ENCODE measurements at places on chromosomes 5 and 9.
A peak's percentile ranks its signal among the peaks of the same experiment; 100 is the strongest.

GRCh38 chr5:68216245-68217046 lies 890 bp downstream of the PIK3R1 start:
- peak; percentile 29 for DNase-seq

GRCh38 chr5:83118471-83118870 lies 41.1 kb downstream of the XRCC4 start:
- DNase-seq = peak; percentile 24

- DNase-seq = no peak
These were observed 550 bp downstream of the IFNE start for GRCh38 chr9:21481470-21482056.

- peak; percentile 45 for DNase-seq
These were observed 7.3 kb upstream of the SPARC start for GRCh38 chr5:151694035-151694485.

GRCh38 chr5:96616801-96617200 lies 45.4 kb upstream of the CAST start:
- DNase-seq = no peak

GRCh38 chr5:58411372-58411771 lies 48.5 kb downstream of the PLK2 start:
- no peak for DNase-seq

GRCh38 chr5:158832731-158833130 lies 267.0 kb downstream of the EBF1 start:
- DNase-seq = no peak

DNA sequence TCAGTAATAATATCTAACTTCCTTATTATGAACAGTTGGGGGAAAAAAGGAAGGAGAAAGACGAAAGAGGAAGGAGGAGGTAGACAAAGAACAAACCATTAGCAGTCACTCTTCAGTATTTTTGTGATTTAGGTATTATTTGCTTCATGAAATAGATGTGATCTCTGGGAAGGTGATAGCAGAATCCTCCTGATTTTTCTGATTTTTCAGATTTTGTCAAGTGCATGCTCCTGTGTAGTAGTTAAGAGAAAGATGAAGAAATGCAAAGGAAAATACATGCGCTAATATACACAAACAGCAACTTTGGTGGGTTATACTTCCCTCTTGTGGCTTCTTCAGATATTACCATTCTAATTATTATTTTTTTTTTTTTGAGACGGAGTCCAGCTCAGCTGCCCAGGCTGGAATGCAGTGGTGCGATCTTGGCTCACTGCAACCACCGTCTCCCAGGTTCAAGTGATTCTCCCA lies 31.6 kb downstream of the LMNB1 start:
- peak; percentile 51 for DNase-seq

DNA sequence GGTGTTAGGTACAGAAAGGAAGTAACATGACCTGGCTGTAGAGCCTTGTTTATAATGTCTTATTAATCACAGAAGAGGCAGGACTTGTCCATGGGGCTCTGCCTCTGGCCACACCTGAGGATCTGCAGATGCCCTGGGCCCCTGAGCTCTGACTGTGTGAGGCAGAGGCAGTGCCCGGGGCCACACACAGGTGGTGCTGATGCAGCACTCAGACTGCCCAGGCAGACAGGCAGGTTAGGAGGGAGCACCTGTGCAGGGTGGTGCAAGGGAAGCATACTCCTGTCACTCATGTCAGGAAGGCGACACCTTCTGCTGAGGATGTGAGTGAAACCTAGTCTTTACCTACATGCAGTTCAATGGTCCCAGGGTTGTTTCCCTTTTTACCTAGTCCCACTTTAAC lies 88.7 kb downstream of the CFAP90 start:
- DNase-seq = no peak

DNA sequence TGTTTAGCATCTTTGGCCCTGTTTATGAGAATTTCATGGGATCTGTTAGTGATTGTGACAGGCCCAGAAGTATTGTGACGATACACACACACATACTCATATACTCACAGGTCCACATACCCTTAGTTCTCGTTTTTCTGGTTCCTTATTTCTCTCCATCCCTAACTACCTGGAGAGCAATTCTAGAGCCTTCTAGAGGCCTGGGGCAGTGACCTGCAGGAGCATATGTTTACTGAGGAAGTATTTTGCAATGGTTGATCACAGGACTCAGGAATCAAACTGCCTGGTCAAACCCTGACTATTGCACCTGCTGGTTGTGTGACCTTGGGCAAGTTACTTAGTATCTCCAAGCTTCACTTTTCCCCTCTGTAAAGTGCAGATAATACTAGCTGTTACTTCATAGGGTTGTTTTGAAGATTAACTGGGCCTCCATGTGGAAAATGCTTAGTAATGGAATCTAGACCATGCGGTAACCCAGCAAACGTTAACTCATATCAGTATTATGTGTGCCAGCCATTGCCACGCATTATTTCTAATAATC lies 8.7 kb downstream of the PAPPA start:
- DNase-seq = peak; percentile 90
